ENCODE measurements at places on chromosomes 12 and 14.

DNA sequence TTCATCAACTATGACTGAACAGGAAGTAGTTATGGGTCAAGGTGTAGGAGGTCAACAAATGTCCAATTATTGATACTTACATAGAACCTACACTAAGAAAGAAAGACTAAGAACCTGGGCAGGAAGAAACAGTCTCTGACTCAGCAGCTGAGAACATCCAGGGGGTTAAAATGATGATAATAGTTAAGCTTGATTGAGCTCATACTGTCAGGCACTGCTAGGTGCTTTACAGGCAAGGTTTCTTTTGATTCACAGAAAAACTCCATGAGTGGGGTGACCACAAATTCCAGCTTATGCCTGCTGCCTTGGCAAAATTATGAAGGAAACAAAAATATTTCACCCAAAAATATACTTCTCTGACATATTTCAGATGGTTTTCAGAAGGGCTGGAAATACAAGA is 75.0 kb downstream of the ACADS start:
- no peak for DNase-seq

- DNase-seq = no peak
Observed at GRCh38 chr12:23950210-23950774, 822 bp upstream of the SOX5 start.

GRCh38 chr14:100725587-100726387 is 905 bp upstream of the DLK1 start:
- DNase-seq = no peak

- no peak for DNase-seq
Observed at GRCh38 chr12:103334466-103334865, 161.3 kb downstream of the C12orf42 start.

GRCh38 chr12:108773798-108774788 is 42.8 kb upstream of the CORO1C start:
- DNase-seq = no peak

- DNase-seq = no peak
Observed at GRCh38 chr14:92993302-92993701, 70.4 kb downstream of the CHGA start.

DNA sequence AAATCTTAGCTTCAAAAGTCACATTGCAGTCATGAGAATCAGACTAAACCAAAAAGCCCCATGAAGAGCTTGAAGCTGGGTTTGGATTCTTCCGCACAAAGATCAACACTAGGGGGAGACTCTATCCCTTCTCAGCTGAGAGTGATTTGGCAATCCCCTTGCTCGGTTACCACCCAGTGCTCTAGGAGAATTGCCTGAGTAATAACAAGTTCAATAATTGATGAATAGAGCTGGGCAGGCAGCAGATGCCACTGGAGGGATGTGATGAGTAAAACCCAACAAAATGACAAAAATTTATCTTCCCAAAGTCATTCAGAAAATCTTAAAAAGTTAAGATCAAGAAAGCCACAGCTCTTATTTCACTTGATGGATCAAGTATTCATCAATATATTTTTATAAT is 185.6 kb upstream of the ARID2 start:
- peak; percentile 43 for DNase-seq

GRCh38 chr14:77542421-77543239 is 44.0 kb upstream of the ISM2 start:
- no peak for DNase-seq

- DNase-seq = no peak
Observed at GRCh38 chr12:8561011-8561410, 20.3 kb upstream of the CLEC4E start.

DNA sequence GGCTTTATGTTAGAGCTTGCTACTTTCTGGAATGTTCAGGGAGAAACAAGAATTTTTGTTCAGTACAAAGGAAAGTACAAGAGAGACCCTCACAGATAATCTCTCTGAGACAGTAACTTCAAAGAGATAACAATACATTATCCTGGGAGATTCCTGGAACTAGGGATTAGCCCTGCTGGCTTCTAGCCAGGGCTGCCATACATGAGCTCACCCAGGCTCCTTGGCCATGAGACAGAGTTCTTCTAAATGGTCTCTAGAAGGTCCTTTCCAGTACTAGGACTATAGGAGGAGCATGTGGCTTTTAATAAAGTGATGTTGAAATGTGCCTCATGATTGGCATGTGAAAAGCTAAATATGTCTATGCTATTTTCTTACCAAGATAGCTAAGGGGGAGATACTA is 342.5 kb downstream of the EMP1 start:
- DNase-seq = no peak

DNA sequence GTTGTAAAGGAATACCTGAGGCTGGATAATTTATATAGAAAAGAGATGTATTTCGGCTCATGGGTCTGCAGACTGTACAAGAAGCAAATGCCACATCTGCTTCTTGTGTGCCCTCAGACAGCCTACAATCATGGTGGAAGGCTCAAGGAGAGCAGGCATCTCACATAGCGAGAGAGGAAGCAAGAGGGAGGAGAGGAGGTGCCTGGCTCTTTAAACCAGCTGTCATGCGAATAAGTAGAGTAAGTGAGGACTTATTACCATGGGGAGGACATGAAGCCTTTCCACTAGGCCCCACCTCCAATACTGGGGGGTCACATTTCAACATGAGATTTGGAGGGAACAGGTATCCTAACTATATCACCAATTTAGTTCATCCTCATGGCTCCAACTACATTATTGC is 118.7 kb downstream of the ACSS3 start:
- no peak for DNase-seq

DNA sequence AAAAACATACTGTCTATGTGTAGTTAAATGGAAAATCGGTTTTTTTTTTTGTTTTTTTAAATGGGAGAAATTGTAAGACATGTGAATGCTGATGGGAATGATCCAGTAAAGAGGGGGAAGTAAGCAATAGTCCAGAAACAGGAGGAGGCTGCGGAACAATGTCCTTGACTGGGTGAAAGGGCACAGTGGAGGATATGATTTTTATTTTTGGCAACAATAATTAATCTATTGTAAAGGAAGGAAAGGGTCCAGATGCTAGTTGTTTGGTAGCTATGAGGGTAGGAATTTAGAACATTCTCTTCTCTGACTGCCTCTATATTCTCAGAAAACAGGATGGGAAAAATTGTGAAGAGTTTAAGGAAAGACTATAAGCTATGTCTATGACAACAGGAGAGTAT is 76.6 kb downstream of the RPL10L start:
- no peak for DNase-seq

- no peak for DNase-seq
Observed at GRCh38 chr14:77044783-77045237, 16.3 kb upstream of the IRF2BPL start.

DNA sequence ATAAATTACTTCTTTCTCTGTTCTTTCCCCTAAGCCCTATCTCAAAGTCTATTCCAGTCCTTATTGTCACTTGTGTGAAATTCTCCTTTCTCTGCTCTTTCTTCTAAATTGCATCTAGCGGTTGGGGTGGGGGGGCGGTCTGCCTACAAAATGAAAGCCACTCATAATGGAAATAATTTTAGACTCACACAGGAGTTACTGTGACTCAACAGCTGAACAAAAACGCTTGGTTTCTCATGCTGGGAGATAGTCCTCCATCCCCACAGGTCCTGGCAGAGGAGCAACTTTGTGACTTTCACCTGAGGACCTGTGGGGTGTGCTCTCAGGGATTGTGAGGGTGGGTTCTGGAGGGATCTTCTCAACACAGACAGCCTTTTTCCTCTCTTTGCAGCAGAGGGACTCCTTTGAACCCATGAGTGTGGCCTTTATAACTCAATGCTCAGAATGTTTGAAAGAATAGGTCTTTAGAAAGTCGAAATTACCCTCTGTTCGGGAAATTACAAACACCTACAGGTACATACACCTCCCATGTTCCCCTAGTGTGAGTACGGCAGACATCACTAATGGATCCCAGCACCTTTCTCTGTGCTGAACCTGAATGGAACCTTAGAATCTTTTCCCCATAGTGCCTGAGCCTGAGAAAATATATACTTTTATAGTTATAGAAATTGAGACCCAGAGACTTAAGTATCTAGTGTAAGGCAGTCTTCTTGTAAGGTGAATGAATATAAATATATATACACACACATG is 109.7 kb downstream of the CHST11 start:
- DNase-seq = no peak

GRCh38 chr12:47833591-47834012 is 13.9 kb upstream of the HDAC7 start:
- DNase-seq = no peak

- DNase-seq = no peak
Observed at GRCh38 chr14:68523989-68524725, 268.7 kb downstream of the ZFP36L1 start.

DNA sequence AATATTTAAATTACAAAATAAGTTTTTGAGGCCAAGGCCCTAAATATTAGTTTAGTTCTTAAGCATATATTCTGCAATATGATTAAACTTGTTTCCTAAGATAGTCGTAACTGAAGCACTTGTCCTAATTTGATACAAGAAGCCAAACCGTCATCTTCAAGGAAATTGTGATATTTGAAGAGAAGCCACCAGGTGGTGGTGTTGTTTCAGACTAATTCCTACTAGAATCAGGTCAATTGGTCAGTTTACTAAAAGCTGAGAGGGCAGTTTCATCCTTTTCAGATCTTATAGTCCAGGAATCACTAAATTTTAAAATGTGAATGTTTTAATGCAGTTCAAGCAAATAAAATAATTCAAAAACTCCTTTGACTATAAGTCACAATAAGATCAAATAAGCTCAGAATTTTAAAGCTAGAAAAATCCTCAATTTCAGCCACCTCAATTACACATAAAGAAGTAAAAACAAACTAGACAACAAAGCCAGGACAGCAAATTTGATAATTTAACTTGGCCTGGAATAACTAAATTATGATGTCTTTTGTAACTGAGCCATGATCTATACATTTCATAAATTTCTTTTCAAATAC is 7.1 kb upstream of the ARL1 start:
- DNase-seq = no peak

DNA sequence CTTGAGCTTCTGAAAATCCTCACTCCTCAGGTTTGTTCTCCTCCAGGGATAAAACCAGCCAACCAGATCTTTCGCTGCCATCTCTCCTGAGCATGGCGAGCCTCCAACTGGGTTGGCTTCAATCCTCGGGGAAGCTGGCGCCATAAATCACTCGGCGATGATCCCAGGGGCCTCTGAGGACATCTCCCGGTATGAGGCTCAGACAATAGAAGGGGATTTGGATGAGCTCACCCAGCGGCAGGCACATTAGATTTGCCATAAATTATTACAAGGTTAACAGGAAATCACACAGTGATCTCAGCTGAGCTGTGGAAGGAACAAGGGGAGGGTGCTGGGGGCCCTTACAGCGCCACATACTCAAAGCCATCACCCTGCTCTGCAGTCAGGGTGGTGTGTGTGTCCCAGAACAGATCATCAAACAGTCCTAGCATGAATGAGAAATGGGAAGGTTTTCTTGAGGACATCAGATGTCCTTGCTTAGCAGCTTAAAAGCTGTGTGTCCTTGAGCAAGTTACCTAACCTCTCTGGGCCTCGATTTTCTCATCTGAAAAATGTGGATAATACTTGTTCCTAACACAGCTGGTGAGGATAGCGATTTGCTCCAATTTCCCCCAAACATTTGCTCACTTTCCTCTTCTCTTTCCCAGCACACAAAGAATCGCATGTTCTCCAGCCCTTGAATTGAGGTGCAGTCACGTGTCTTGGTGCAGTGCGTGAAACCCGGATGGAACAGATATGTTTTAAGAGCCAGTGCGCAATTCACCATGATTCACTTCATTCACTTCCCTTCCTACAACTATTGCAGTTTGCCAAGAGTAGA is 142.8 kb downstream of the SCARB1 start:
- DNase-seq = no peak

DNA sequence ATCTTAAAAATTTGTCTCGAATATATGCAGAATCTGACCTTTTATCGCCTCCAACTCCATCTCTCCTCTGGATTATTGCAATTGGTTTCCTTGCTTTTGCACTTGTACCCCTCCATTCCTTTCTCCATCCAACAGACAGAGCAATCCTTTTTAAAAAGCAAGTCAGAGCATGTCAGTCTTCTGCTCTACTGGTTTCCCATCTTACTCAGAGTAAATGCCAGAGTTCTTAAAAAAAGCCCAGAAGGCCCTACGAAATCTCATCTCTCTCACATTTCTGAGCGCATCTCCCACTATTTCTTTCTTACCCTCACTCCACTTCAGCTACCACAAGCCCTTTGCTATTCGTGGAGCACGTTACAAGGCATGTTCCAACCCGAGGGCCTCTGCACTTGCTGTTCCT is 236.9 kb upstream of the DDHD1 start:
- DNase-seq = no peak

DNA sequence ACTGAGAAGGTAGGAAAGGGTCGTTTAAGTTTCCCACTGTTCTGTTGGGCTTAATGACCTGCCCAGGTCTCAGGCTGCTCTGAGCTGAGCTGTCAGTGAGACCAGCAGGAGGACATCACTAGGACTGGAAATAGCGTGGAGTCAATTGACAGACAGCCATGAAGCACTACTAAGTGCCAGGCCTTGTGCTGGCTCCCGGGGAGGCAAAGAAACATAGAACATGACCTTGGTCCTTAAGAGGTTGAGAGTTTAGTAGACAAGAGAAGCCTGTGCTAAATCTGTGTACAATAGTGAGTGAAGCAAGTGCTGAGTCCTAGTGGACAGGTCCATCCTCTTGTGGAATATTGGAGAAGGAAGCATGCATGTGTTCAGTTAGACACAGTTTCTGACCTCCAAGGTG is 239.2 kb downstream of the CACNA1C start:
- no peak for DNase-seq

DNA sequence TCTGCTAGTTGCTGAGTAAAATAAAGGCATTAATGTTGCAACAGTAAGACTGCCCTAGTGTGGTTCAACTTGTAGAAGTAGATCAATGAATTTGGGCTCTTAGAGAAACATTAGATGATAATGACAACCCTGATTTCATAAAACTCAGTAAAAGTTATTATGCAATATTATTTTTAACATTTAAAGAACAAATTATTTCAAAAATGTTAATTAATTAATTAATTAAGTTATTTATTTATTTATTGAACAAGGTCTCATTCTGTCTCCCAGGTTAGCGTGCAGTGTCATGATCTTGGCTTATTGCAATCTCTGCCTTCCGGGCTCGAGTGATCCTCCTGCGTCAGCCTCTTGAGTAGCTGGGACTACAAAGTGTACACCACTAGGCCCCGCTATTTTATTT is 1016.4 kb downstream of the VRK1 start:
- no peak for DNase-seq

- DNase-seq = no peak
Observed at GRCh38 chr14:68687746-68688145, 105.1 kb downstream of the ZFP36L1 start.

GRCh38 chr12:121534495-121535148 is 46.2 kb downstream of the KDM2B start:
- peak; percentile 45 for DNase-seq
